ENCODE measurements at places on chromosomes 3 and 15.
A peak's percentile ranks its signal among the peaks of the same experiment; 100 is the strongest.

DNA sequence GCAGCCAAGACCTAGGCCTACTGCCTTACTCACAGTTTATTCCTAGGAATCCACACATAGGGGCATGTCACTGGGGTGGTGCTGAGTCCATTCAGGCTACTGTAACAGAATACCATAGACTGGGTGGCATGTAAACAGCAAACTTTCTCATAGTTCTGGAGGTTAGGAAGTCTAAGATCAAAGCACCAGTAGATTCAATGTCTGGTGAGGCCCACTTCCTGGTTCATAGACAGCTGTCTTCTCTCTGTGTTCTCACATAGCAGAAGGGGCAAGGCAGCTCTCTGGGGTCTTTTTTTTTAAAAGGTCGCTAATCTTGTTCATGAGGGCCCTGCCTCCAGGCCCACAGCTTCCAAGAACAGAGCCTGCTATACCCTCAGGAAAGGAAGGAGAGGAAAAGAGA, 113.9 kb upstream of the MANF start:
- DNase-seq, result no peak

DNA sequence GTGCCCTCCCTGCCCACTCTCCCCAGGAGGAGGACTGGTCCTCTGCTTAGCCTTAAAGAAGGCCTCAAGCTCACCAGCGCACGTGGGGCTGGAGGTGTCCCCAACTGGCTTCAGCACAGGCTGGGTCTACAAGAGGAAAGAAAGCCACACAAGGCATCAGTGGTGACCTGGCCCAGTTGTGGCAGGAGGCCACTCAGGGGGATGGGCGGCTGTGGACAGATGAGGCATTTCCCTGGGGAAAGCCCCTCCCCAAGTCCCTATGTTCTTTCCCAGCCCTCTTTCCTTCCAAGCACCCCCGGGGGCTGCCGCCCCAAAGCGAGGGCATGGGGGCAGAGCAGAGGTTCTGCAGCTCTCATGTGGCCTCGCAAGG, 155.2 kb upstream of the TLE3 start:
- DNase-seq, result no peak

DNA sequence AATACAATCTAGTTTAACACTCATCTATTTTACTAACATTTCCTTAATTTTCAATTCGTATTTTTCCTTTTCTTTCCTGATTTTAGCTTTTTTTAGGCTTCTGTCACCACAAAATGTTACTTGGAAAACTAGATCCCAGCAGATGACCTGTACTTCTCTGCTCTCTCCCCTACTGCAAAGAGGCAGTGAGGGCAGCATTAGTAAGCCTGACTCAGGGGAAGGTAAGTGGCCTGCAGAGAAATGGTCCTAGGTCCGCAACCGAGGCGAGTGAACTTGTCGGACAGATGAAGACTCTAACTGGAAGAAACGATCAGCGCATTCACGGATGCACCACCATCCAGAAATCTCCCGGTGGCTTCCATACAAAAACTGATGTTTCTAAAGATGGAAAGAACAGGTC, 20.4 kb downstream of the TMEM43 start:
- DNase-seq, result no peak

GRCh38 chr3:9190276-9190675, 59.2 kb downstream of the SRGAP3 start:
- DNase-seq, result no peak

- DNase-seq, result no peak
Observed at GRCh38 chr15:37218351-37218916, 118.1 kb upstream of the MEIS2 start.

DNA sequence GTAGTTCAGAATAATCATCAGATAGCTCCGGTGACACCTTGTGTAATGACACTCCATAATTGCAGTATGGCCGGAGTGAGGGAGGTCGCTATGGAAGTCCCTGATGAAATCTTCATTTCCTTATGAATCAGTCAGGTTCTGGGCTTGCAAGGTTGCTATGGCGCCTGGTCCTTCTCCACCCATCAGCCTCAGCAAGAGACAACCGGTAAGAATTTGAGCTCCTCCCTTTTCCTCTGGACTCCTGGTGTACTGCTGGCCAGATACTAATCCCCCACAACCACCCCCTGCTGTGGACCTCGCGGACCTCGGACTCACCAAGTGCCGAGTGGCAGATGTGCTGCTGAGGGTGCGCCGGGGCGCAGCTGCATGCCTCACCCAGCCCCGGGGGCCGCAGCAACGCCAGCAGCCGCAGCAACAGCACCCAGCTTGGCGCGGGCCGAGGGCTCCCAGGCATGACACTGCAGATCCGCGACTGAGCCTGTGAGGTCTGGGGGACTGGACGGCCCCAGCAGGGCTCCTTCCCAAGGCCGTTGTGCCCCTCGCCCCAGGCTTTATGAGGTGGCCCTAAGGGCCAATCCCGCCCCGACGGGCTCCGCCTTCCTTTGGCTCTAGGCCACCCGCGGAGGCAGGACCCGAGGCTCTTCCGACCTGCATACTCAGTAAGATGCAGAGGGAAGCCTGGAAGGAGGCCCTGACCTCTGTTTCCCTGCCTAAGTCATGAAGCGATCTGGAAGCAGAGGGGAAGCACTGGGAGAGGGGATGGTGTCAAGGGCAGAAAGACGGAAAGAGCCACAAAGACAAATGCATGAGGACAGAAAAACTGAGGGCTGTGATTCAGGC, at the start of gene TIMP4:
Gene TIMP4, minus strand, starts transcription at position 526 of the 840 bp plus-strand sequence. Its CDS starts 72 bp downstream, at position 454.
- no peak for DNase-seq

DNA sequence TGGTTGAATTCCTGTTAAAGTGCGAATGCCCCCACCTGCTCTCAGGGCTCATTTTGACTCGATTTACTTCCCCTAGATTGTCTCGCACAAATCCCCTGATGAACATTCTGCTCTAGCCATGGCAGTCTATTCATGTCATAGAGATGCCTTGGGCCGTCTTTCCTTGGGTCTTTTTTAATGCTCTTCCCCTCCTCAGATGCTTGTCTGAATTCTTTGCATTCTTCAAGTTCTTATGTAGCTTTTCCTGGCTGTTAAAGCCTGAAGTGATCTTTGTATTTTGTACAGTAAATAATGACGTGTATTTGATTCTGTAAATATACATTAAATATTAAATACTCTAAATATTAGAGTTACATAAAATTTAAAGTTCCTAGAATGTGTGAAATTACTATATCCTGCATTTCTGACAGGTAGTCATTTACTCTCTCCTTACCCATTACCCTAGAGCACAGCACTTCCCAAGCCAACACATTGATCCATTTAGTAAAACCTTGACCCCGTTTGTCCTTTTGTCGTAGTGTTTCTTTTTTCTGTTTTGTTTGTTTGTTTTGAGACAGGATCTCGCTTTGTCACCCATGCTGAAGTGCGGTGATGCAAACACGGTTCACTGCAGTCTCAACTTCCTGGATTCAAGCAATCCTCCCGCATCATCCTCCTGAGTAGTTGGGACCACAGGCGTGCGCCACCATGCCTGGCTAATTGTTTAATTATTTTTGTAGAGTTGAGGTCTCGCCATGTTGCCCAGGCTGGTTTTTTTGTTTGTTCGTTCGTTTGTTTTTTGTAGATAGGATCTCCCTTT, 47.9 kb downstream of the YEATS2 start:
- no peak for DNase-seq

GRCh38 chr3:150789451-150789850, 26.5 kb upstream of the SIAH2 start:
- no peak for DNase-seq

- DNase-seq, result no peak
Observed at GRCh38 chr3:4426782-4427344, 40.2 kb downstream of the SUMF1 start.

- DNase-seq, result no peak
Observed at GRCh38 chr3:140505213-140505612, 172.7 kb upstream of the TRIM42 start.

GRCh38 chr3:16725972-16726371, 120.7 kb upstream of the DAZL start:
- no peak for DNase-seq

- DNase-seq, result no peak
Observed at GRCh38 chr3:178342111-178342510, 194.1 kb upstream of the KCNMB2 start.

GRCh38 chr15:63509955-63510940, 5.9 kb downstream of the USP3 start:
- no peak for DNase-seq

DNA sequence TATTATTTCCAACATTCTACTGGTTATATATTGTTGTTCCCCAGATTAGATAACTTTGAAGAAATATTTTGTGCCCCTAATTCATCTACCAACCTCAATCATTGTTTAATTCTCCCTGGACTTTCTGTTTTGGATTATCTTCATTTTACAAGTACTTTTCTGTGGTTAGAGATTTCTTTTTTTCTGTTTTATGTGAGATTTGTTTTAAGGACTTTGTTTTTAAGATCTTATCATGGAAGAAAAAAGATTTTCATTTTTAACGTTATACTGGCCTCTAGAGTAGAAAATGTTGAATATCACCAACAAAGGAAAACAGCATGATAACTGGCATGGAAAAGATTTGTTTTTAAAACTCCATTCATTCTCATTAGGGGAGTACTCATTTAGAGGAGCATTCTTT, 210.9 kb upstream of the KCNMB2 start:
- peak; percentile 36 for DNase-seq

GRCh38 chr3:136617198-136617597, 135.0 kb downstream of the STAG1 start:
- DNase-seq, result no peak

GRCh38 chr3:29291260-29291981, 10.6 kb downstream of the RBMS3 start:
- no peak for DNase-seq

DNA sequence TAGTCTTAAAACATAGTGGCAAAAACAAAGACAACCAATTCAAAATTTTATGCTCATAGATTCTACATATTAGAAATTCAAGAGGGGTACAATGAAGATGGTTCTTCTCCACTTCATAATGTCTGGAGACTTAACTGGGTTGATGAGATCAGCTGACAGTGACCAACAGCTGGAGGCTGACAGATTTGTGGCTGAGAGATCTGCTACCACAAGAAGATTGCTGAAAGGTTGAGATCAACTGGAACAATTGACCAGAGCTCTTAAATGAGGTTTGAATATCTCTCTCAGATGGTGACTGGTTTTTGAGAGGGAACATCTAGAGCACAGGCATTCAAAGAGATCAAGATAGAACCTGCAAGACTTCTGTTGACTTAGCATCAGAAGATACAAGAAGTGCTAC, 254.1 kb upstream of the ARPP21 start:
- no peak for DNase-seq

GRCh38 chr15:47484059-47484458, 233.2 kb upstream of the SEMA6D start:
- no peak for DNase-seq

GRCh38 chr3:111603679-111604078, 8.5 kb upstream of the ZBED2 start:
- no peak for DNase-seq

GRCh38 chr3:134106580-134106979, 76.9 kb upstream of the SLCO2A1 start:
- DNase-seq, result no peak

DNA sequence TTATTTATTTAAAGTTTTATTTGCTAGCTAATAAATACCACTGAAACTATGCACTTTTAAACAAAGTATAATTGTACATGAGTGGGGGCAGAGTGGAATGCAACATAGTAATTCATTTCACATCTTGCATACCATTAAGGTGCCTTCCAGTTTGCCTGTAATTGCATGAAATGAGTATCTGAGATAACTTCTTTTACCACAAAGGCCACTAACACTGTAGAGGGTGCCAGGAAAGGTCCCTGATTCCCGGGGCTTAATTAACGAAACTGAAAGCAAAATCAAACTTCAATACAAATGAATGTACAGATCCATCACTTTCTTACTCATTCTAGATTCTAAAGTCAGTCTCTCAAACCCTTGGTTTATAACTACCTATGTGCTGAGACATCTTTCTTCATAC, 2.1 kb downstream of the CD47 start:
- no peak for DNase-seq

- DNase-seq, result no peak
Observed at GRCh38 chr3:184597829-184598573, 36.4 kb downstream of the EPHB3 start.

DNA sequence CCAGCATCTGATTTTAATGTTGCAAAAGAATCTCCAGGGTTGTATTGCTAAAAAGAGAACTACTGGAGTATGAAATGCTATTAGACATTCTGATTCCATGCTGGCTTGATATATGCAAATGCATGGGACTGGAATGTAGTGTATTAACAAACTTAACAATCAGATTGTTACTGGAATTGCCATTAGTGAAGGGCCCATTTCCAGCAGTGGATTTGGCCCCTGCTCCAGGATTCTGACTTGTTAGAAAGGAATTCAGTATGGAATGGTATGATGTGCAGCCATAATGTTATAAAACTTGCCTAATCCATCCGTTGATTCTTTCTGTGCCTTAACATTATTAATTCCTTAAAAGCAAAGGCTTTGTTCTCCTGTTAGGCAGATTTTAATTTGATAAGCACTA, 7.9 kb downstream of the ARRDC4 start:
- no peak for DNase-seq

DNA sequence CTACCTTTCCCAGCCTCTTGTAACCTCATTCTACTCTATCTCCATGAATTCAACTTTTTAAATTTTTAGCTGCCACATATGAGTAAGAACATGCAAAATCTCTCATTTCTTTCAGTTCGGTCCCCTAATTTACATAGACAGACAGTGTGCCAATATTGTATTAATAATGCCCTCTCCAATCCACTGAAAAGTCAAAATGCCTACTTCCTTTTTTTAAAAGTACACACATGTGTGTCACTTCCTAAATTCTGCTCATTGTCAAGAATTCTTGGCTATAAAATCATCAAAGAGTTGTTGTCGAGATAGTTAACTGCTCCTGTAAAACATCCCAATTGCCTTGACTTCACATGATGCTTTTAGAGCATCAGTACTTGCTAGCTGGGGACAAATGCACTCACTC, 84.2 kb upstream of the IL12A start:
- no peak for DNase-seq

DNA sequence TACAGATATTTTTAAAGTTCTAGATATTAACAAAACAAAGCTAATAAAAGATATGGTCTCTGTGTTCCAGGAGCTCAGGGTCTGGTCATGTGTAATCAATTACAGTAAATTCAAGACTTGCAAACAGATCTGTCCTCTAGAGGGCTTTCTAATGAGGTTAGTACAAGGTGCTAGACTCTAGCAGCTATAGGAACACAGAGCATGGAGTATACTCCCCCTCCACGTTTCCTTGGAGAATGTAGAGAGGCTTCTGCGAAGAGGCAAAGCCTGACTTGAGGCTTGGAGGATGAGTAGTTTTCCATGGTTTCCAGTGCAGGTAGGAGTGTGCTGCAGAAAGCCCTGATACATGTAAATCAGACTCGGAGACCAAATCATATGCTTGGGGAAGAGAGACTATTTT, 32.7 kb upstream of the DLG1 start:
- no peak for DNase-seq

GRCh38 chr3:160126761-160127160, 98.5 kb upstream of the C3orf80 start:
- no peak for DNase-seq

GRCh38 chr15:85880501-85881190, 85.9 kb upstream of the KLHL25 start:
- no peak for DNase-seq
